ENCODE measurements at places on chromosomes 2 and 18.

- no peak for DNase-seq
Observed at GRCh38 chr18:55152801-55153200, 193.5 kb upstream of the CCDC68 start.

- no peak for DNase-seq
Observed at GRCh38 chr18:26804519-26804918, 61.0 kb downstream of the AQP4 start.

GRCh38 chr18:12867441-12868123 lies 16.5 kb downstream of the PTPN2 start:
- DNase-seq: no peak

- no peak for DNase-seq
Observed at GRCh38 chr18:27863780-27864430, 313.0 kb downstream of the CDH2 start.

- no peak for DNase-seq
Observed at GRCh38 chr2:60486551-60486950, 66.9 kb downstream of the BCL11A start.

DNA sequence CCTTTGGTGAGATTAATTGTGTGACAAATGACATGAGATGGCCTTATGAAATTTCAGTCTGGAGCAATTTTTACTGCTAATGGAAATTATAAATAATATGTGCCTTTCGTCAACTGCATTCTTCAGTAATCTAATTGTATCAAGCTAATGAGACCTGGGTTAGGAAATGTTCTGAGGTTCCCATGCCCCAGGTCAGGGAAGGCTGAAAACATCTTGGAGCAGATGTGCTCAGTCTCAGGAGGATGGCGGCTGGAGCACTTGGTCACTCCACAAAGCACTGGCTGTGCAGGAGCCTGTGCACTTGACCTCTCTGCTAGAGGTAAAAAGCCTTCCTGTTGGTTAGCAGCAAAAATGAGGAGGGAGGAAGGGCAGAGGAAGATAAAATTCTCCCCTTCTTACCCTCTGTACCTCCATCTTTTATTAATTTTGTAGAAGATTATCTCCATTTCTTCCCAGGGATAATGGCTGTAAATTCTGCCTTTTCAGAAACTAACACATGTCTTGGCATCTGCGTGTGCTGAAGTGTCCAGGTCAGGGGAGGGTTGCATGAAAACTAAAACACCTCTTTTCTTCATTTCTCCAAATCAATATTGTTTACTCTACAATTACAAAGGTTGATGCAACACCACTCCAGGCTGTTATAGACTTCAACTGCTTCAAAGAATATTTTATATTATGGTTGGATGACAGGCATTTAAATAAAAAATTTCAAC lies 1606.4 kb upstream of the ACVR2A start:
- DNase-seq: no peak

GRCh38 chr2:15471606-15472005 lies 89.5 kb downstream of the NBAS start:
- no peak for DNase-seq

GRCh38 chr2:10327896-10328669 lies 25.4 kb downstream of the HPCAL1 start:
- DNase-seq: no peak

GRCh38 chr2:15427987-15428386 lies 133.1 kb downstream of the NBAS start:
- DNase-seq: no peak

DNA sequence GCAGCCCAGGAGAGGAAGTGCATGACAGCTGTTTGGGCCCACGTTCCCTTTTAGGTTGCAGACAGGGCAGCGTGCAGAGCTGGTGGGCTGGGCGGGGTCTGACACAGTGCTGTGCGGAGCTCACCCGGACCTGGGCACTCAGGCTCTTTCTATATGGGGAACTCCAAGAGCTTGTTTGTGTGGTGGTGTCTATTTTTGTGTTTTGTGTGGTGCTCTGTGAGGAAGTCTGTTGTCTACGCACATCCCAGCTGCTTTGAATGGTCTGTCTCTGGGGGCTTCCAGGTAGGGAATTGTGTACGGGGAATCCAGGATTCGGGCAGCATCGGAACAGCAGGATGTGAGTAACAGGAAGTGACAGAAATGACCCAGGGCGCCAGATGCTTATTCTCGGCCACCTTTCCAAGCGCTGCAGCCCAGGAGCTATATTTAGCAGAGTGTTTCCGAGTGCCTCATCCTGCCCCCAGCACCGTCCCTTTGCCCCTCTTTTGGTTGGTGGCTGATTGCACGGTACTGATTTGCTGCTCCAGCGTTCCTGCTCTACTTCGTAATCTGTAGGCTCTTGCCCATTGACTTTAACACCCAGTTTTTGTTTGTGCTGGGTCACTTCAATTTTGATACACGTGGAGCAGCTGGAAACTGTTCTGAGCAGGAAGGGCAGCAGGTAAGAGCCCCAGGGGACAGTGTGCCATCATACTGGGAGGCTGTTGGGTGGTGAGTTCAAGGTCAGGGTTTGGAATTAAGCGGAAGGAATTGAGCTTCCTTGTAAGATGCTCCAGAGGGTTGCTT lies 64.7 kb downstream of the DGKD start:
- DNase-seq: peak; percentile 58

DNA sequence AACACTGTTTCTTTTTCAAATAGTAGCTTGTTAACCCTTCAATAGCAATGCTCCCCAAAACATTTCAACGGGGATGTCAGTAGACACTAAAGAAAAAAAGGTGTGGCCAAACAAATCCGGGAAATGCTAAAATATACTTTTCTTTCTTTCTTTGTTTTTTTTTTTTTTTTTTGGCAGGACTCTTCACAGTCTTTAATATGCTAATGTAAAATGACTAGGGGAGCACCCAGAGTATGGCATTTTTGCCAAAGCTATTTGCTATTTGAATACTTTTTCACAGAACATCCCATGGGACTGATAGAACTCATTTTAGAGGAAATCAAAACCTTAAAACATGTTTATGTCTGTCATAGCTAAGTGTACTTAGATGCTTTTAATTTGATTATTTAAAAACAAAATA lies 32.1 kb downstream of the ATF2 start:
- DNase-seq: no peak

GRCh38 chr2:72895154-72895553 lies 7.9 kb downstream of the SPR start:
- DNase-seq: no peak

- no peak for DNase-seq
Observed at GRCh38 chr2:235848055-235848454, 320.1 kb downstream of the GBX2 start.

DNA sequence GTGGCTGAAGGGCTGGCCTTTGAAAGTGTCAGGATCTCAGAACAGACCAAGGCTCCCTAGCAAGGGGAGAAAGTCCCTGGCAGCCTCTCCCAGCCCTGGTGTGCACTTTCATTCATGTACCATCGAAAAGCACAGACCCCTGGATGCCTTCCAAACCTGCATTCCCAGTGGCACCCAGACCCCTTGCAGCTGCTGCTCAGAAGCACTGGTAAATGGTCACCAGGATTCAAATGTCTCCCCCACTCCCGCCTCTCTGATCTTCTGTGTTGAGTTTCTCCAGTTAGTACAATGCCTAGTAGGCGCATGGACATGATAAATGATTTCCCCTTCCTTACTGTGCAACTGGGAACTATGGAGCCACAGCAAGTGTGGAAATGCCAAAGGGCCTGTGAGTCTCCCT lies 180.0 kb downstream of the GLI2 start:
- DNase-seq: no peak

- no peak for DNase-seq
Observed at GRCh38 chr2:150090031-150090430, 397.4 kb downstream of the RND3 start.

DNA sequence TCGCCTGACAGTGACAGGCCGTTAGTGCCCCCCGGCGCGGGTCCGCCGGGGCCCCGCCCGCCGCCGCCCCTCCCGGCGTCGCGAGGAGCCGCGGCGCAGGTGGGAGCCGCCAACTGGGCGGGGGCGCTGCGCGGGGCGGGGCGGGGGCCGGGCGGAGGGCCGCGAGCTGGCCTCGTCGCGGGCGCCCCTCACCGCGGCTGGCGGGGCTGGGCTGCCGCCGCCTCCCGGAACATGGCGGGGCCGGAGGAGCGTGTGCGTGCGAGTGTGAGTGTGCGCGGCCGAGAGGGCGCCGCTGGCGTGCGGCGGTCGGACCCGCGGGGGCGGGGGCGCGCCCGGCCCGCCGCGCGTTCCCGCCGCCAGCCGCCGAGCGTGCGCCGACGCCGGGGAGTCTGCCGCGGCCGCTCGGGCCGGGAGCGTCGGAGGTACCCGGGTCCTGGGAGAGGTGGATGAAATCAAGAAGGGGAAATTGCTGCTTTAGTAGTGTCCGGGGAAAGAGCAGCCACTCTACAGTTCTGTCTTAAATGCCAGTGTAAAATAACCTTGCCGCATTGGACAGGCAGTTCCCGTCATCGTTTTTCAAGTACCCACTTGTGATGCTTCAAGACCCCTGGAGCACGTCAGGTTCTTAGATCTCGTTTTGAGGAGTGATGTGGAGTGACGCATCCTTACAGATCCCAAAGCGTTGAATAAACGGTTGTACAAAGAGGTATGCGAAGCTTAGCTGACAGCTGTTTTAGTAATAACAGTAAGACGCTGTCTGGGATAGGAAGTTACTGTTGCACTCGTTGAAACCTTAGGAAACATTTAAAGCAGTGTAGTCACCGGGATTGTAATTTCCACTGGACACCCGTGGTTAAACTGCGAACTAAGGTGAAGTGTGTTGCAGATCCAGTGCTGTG lies 836 bp downstream of the ANKRD12 start:
- DNase-seq: peak; percentile 71

GRCh38 chr2:42102024-42102590 lies 54.3 kb downstream of the PKDCC start:
- peak; percentile 90 for DNase-seq

DNA sequence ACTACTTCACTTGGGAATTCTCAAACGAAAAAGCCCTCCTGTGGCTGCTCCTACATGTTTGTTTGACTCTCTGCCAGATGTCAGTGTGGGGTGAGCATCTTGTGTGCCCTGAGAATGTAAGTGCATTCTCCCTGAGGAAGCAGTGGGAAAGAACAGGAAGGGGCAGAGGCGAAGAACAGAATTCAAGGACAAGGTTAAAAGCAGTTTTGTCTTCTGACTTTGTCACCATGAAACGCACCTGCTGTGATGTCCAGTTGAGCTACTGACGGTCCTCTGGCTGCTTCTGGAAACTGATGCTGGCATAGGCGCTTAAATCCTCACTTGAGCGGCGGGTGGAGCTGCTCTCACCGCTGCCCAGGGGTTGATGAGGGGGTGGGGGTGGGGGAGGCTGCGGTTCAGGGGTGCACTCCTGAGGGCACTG lies 4.9 kb downstream of the IRS1 start:
- no peak for DNase-seq

- no peak for DNase-seq
Observed at GRCh38 chr2:190173392-190173791, 110.9 kb upstream of the MSTN start.

GRCh38 chr18:48781163-48781987 lies 169.4 kb downstream of the SMAD7 start:
- DNase-seq: no peak

DNA sequence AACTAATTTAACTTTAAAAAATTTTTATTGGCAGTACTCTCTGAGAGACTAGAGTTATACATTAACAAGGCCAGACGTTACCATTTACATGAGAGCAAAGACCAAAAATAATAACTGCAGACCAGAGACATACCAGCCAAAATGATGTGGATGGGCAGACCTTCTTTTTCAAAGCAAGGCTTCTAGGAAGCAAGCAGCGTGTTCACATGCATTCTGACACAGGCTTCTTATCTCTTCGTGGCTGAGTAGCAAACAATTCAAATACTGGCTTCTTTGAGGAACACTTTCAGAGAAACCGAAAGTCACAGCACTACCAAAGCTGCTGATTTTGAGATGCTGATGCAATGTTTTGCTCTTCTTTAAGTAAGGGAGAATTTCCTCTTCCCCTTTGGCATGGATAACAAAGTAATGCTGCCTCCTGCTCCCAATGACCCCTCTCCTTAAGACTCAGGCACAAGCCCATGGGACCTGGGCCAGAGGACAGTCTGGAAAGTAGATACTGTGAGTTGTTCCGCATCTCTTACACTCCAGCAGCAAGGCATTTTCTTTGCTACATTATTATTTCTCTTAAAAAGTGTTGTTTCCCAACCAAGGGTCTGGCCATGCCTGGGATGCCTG lies 181.9 kb downstream of the MREG start:
- DNase-seq: peak; percentile 34

DNA sequence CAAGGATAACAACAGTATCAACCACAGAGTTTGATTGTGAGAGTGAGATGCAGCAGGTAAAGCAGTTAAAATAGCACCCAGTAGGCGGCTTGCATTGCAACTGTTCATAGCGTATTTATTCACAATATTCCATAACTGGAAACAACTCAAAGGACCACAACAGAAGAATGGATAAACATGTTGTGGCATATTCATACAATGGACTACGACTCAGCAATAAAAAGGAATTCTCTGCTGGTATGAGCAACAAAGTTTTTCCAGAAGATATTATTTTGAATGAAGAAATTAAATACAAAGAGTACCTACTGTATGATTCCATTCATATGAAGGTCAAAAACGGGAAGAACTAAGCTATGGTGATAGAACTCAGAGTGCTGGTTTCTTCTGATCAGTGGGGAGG lies 25.2 kb downstream of the GPATCH11 start:
- no peak for DNase-seq

DNA sequence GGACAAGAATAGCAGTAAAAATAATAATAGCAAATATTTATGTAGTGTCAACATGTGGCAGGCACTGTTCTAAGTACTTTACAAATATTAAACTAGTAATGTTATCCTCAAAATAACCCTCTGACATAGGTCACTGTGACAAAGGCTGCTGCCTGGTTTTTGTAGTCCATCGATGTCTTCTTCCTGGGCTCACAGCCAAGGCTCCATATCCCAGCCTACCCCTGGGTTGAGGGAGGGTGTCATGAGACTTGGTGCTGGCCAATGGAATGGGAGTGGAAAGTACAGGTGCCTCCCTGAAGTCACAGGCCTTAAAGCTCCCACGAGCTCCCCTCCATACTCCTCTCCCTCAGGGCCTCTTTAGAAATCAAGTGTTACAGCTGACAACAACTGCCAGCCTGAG lies 159.3 kb downstream of the CYRIA start:
- no peak for DNase-seq

- DNase-seq: no peak
Observed at GRCh38 chr2:23505984-23506380, 121.0 kb downstream of the KLHL29 start.

- DNase-seq: no peak
Observed at GRCh38 chr2:19496646-19497045, 138.2 kb upstream of the OSR1 start.

DNA sequence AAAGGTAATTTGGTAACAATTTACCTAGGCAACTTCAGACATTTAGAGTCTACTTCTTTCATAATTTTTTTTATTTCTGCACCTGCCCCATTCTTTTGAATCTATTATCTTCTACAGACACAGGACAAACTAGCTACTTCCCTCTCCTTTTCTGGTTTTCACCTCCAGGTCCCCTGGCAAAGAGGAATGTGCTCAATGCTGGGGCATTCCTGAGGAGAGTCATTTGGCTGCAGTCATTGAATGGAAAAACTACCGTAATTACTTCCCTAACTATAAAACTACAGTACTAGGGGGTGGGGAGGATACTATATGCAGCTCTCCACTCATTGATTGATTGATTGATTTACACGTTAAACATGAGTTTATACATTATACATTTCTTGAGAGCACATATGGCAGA lies 11.2 kb upstream of the ARHGAP28 start:
- no peak for DNase-seq

- no peak for DNase-seq
Observed at GRCh38 chr2:64651590-64651989, 2.1 kb downstream of the SERTAD2 start.

GRCh38 chr2:43774617-43775016 lies 778 bp downstream of the DYNC2LI1 start:
- DNase-seq: no peak

- no peak for DNase-seq
Observed at GRCh38 chr2:152441961-152442360, 107.0 kb downstream of the FMNL2 start.
